ENCODE measurements at places on chromosomes 6 and 20.

GRCh38 chr20:2217857-2218539, 77.8 kb upstream of the TGM3 start:
- DNase-seq: peak; percentile 58

DNA sequence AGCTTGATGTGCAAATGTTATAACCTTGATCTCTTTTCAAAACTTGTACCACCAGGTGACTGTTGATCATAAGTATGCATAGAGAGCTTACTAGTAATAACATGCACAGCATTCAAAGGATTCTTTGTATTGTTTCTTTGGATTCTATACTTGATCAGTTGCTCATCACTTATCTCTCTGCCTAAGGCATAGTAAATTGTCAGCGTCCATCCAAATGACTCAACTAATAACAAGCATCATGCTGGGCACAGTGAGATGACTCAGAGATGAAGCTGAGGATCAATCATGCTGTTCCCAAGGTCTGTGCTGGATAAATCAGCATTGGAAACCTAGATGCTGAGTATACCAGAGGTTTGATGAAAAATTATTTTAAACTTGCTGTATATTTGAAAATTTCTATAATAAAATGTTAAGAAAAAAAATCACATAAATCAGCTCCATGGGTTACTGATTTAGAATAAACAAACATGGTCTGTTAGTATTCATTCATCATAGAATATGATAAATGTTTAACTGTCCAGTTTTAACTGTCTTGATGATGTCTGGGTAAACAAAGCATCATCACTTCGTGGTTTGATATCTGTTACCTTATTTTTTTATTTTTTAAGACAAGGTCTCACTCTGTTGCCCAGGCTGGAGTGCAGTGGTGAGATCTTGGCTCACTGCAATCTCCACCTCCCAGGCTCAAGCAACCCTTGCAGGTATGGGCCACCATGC, 45.6 kb upstream of the SGK1 start:
- no peak for DNase-seq

DNA sequence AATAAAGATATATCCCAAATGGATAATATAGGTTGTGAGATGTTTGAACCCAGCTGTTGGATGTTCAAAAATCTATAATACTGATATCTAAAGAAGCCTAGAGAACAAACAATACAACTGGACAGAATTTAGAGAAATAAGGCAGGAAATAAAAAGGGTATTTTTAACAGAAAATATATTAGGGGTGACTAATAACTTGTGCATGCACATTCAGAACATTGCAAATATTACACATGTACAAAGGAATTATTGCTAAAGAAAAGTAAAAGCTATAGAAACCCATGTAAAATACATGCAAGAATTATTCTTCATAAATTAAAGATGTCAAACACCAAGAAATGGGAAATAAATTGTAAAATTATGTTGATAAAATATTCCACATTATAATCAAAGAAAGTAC, 32.7 kb upstream of the HCRTR2 start:
- no peak for DNase-seq

GRCh38 chr20:13120471-13120870, 100.6 kb upstream of the ISM1 start:
- no peak for DNase-seq

DNA sequence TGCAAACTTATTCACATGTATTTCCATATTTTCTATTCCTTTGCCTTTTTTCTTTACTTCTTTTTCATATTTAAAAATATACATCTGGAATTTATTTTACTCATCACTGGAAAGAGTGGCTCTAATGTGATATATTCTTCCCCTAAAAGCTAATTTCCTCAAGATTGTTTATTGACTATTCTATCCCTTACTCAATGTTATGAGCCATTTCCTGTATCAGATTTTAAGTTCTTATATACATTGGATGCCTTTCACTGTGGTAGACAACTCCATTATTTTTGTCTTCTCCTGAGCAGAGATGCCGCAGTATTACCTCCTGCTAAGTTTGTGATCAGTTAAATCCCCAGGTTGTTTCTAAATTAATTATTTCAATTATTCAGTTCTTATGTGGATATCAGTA, 418.4 kb upstream of the JAG1 start:
- DNase-seq: no peak

GRCh38 chr6:139730340-139730974, 356.0 kb upstream of the CITED2 start:
- DNase-seq: no peak

GRCh38 chr6:147750413-147750812, 241.9 kb downstream of the SAMD5 start:
- DNase-seq: no peak

GRCh38 chr6:83546636-83547035, 34.3 kb downstream of the PRSS35 start:
- no peak for DNase-seq

- no peak for DNase-seq
Measured at GRCh38 chr20:33278700-33279099, 4.3 kb upstream of the BPIFB1 start.

DNA sequence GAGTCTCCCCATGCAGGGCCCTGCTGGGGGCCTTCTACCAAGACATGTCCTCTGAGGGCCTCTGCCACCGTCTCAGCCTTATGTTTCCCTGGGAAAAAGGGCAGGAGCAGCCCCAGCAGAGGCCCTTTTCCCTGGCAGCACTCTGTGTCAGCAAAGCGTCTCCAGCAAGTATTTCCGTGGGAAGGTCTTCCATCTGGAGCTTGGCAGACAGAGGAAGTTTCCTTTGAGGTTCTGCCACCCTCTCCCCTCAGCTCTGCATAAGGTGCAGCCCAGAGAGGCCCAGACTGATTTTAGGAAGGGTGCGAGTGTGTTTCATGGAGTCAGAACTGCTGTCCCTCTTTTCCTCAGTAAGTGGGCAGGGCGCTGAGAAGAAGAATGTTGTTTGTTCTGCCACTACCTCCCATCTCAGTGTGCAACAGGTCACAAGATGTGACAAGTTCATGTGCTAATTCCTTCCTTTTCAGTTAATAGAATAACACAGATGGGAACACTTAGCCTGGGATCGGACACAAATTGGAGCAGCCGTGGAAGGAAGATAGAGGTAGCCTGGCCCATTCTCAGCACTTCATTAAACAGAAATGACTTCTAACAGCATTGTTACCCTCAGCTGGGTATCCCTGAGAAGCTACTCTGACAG, 784.4 kb downstream of the MAFB start:
- peak; percentile 20 for DNase-seq

- DNase-seq: no peak
Measured at GRCh38 chr20:62709537-62709905, 885 bp downstream of the NTSR1 start.

GRCh38 chr20:57384953-57385761, 6.0 kb upstream of the RBM38 start:
- no peak for DNase-seq

- no peak for DNase-seq
Measured at GRCh38 chr20:22575737-22576136, 8.6 kb downstream of the FOXA2 start.

GRCh38 chr20:1500496-1500895, 9.3 kb upstream of the SIRPB2 start:
- no peak for DNase-seq

GRCh38 chr6:111978532-111979149, 75.3 kb upstream of the CCN6 start:
- no peak for DNase-seq

DNA sequence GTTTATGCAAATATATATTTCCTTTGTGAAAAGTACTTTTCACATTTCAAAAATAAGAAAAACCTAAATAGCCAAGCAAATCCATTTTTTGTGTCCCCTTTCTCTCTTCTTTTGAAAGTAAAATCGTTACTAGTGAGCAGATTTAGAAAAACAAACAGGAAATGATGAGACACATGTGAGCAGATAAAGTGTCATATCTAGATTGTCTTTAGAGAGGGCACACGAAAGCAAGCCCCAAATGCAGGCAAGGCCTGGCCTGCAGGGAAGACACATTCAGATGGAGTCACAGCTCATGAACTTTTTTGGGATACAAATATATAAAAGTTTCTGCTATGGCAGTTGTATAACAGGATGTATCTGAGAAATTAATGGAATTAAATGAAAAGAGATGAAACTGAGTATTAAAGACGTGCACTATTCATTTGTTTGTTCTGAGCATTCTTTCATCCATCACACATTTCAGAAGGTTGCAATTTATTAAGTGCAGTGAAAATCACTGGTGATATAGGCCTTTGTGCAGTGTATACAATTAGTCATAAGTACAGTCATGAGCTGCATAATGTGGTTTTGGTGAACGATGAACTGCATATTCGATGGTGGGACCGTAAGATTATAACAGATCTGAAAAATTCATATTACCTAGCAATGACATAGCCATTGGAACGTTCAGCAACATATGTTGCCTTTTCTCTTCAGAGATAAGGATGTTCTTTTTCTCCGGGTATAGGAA, 101.4 kb downstream of the PACRG start:
- DNase-seq: no peak

GRCh38 chr6:135060076-135060475, 5.5 kb upstream of the HBS1L start:
- no peak for DNase-seq

GRCh38 chr6:29414588-29414987, at the start of gene OR12D1:
OR12D1 (plus strand) TSS chr6:29414928.
- DNase-seq: no peak

- no peak for DNase-seq
Measured at GRCh38 chr6:125303512-125303854, 1.7 kb upstream of the HDDC2 start.

GRCh38 chr20:17595856-17596255, 26.0 kb downstream of the DSTN start:
- no peak for DNase-seq
